A673 (cell line): ENCODE measurements at places on chromosomes 5 and 9.

DNA sequence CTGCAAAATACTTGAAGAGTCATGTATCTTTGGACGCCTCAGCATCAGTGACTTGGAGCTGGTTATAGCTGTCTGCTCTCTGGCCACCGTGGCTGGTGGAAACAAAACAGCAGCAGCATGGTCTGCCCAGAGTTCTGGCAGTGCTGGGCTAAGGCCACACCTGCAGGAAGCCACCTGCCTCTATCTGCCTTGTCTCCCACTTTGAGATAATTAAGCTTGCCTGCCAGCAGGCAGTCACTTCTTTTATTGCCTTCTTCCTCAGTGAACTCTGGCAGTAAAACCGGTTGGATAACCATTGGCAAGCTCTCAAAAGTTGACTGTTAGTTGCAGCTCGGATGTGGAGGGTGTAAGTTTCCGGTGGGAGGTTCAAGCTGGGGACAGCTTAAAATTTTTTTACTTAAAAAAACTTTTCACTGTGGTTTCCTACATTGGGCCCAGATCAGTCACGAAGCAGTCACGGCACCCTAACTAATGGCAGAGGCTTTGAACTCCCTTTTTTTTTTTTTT is 4.9 kb downstream of the SMIM3 start:
- DNase-seq, result peak; percentile 93

DNA sequence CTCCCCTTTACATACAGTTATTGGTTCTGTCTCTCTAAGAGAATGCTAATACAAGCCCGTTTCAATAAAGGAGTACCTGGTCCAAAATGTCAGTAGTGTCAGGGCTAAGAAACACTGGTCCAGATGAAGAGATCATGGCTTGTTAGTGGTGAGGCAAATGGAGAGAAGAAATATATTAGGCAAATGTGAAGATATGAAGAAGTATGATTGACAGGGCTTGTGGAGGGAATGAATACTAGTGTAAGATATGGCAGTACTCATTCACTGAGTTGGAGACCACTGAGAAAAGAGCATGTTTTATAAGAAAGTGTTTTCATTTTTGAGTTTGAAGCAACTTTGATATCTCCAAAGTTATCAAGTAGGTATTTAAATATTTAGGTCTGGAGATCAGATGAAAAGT is 290.5 kb upstream of the MEF2C start:
- DNase-seq, result no peak

DNA sequence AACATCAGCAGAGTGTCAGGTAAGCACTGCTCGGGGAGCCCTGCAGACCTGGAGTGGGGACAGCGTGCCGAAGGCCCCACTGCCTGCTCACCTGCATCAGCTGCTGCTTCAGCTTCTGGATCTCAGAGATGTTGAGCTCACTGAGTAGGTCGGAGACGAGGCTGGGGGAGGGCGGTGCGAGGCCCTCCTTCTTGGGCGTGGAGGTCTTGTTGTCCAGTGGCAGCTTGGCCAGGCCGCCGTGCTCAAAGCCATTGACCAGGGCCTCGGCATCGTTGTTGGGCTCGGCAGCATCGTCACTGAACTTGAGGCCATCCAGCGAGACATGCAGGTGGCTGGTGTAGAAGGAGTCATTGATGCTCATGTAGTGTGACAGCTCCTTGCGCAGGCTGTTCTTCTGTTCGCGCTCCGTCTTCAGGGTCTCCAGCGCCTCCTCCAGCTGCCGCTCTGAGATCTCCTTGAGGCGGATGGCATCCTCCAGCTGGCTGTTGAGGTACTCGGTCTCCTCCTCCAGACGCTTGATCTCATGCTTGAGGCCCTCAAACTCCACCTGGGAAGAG is 44.3 kb downstream of the BICD2 start:
- DNase-seq, result no peak

DNA sequence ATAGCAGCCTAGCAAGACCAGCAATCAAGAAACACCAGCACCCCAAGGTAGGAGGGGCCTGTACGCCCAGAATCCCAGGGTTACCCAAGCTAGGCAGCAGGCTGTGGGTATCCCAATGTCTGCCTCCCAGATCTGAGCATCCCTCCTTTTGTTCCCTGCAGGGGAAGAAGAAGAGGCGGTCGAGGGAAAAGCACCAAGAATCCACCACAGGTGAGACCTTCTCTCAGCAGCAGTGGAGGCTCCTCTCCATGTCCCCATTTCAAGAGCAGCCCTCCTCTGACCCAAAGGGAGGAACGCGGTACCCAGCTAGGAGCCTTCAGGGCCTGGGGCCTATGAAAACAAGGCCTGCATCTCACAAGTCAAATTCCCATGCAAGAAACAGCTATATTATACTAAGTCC is 28.9 kb downstream of the TCF7 start:
- DNase-seq, result no peak

DNA sequence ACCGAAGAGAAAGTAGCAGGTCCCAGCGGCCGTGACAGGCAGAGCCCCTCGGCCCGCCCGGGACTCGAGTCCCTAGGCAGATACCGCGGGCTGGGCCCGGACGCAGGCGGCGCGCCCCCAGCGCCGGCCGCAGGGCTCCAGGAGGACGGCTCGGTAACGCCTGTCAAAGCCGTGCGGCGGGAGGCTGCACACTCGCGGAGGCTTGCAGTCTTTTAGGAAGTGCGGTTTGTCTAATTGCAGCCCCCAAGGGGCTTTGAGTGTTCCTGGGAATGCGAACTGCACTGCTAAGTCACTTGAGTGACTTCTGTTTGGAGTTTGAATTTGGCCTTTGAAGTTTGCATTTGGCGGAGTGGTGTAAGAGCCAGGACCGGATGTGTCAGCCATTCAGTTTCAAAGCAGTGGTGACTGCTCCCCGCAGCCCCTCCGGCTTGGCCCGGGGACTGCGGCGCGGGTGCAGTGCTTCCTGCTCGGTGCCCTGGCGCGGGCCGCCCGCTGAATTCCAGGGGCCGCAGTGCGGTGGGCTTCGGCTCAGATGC is 1.3 kb downstream of the MAP3K1 start:
- peak; percentile 83 for DNase-seq
